Smooth muscle cell of the pulmonary artery (primary cell): ENCODE measurements at places on chromosomes 4 and X. TPM values are rescaled to one million over a fixed set of nuclear protein-coding genes. Genes with fewer than 3 reads are reported as not detected.

SHROOM2 gene
- 0.07 and 0.72 TPM in 2 replicates for total RNA-seq

APEX2 gene
- total RNA-seq = 5.6 and 5.8 TPM in 2 replicates

HTRA3 gene
- 5.1 and 5.4 TPM in 2 replicates for total RNA-seq

FGFBP1 gene
- not detected in 2 replicates for total RNA-seq

CSTF2 gene
- 13.6 and 15.5 TPM in 2 replicates for total RNA-seq

USP26 gene
- total RNA-seq = not detected in 2 replicates

ETNPPL gene
- total RNA-seq = not detected in 2 replicates
